ENCODE measurements at places on chromosomes 3 and 15. TPM values are rescaled to one million over a fixed set of nuclear protein-coding genes. Genes with fewer than 3 reads are reported as not detected.

DNA sequence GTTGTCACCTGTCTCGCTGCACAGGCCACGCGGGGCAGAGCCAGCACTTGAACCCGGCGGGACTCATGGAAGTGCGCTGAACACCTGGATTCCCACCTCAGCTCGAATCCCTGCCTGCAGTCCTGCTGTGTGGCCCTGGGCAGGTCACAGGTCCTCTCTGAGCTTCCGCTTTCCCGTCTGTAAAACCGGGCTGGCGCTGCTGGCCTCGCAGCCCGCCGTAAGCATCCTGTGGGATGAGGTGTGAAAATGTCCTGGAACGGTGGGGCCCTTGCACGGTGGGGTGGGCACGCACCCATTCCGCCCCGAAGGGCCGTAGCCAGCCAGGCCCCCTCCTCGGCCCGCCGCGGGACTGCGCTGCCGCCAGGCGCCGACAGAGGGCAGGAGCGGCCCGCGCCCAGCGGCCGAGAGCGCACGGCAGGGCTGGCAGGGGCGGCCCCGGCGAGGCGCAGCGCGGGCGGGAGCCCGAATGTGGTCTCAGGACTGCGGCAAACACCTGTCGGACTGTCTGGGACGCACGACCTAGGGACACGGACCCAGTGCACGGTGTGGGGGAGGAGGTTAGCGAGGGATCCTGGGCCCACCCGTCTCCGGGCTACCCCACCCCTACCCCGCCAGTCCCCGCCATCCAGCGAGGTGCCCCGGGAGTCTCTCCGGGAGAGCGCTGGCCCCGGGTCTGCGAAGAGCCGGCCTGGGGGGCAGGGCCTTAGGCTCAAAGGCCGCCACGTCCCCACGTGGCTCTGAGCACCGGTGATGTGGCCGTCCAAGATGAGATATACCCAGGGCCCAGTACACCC is 40.4 kb downstream of the DNAJB8 start:
- no peaks in the 10 kb centered on the region for H3K36me3 ChIP-seq
- no peak overlapping the region for H3K4me3 ChIP-seq
- H3K4me1 ChIP-seq, result no peaks in the 10 kb centered on the region

Gene GREM1
- total RNA-seq, result 0.11 TPM

GRCh38 chr3:112333002-112333380 is at the start of gene CD200:
Gene CD200 (plus strand): TSS chr3:112333156. CDS start chr3:112333213, 57 bp downstream.
- no peaks in the 10 kb centered on the region for H3K27me3 ChIP-seq
- H3K36me3 ChIP-seq, result no peaks in the 10 kb centered on the region
- peak within 1 kb of the TSS; percentile 45 for H3K4me3 ChIP-seq

DNA sequence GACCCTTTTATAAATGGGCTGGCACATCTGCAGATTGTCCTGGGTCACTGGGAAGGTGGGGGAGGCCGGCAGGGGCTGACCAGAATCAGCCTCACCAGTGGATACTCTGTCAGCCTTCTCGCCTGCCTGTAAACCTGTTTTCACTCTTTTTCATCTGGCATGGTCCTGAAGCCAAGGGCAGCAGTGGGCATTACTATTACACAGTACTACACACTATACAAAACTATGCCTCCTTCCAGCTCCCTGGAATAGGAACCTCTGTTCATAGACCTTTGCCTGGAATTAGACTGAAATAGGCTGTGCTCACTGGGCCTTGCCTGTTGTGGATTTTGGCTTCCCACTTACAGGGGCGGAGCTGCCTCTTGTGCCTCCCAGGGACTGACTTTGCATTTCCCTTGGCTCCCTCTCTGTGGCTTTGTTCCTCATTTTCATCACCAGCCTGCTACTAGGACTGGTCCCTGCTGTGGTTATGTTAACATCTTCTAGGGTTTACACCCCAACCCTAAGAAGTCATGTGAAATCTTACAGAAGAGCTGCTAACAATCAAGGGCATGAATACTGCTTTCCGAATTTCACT is 120.7 kb downstream of the FNDC3B start:
- H3K27me3 ChIP-seq, result no peaks in the 10 kb centered on the region
- H3K4me1 ChIP-seq, result peaks cover 5% of the 10 kb centered on the region
- H3K36me3 ChIP-seq, result no peaks in the 10 kb centered on the region
- H3K4me3 ChIP-seq, result no peak overlapping the region
- DNase-seq, result no peak

Gene PPP1R14D
- total RNA-seq, result not detected

DNA sequence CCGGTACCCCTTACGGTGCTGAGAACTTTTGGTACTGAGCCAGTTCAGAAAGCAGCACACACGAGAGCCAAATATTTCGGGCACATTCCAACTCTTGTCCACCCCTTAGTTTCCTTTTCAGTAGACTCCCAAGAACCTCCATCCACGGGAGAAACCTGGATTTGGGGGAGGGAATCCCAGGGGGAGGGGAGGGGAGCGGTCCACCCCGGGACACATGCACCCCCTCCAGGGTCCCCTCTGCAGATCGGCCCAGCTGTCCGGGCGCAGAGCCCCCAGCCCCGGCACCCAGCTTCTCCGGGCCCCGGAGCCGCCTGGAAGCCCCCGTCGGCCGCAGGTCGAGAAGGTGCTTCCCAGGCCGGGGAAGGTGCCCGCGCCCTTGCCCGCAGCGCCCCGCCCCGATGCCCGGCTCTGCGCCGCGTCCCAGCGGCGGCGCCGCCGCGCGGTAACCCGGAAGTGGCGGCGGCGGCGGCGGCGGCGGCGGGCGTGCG is 455 bp upstream of the ABHD17C start:
- peak overlapping the region; percentile 61 for H3K27ac ChIP-seq
- H3K27me3 ChIP-seq, result no peaks in the 10 kb centered on the region
- DNase-seq, result peak; percentile 36

Data from ovary (tissue), 10 donors.